Stimulated activated effector memory CD8-positive, alpha-beta T cell treated with anti-CD3 and anti-CD28 coated beads, Interleukin-12 subunit alpha, Interleukin-12 subunit beta, amount 100 ng/mL, for 72 hours (primary cell): ENCODE measurements at places on chromosomes 3 and 15.

DNA sequence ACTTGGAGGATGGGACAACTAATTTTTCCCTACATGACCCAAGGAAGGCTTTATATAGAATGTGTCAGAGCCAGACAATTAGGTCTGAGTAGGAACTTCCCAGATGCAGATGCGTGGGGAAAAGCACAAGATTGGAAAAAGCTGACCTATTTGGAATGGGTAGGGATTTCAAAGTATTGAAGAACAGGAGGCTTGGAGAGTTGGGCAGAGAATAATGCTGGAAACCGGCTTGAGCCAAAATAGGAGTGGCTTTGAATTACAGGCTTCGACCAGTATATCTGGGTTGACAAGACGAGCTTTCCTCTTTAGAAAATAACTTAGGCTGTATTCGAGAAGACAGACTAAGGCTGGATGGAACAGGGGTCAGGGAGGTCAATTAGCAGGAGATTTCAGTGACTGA is 181.1 kb downstream of the GBE1 start:
- no peak for DNase-seq

DNA sequence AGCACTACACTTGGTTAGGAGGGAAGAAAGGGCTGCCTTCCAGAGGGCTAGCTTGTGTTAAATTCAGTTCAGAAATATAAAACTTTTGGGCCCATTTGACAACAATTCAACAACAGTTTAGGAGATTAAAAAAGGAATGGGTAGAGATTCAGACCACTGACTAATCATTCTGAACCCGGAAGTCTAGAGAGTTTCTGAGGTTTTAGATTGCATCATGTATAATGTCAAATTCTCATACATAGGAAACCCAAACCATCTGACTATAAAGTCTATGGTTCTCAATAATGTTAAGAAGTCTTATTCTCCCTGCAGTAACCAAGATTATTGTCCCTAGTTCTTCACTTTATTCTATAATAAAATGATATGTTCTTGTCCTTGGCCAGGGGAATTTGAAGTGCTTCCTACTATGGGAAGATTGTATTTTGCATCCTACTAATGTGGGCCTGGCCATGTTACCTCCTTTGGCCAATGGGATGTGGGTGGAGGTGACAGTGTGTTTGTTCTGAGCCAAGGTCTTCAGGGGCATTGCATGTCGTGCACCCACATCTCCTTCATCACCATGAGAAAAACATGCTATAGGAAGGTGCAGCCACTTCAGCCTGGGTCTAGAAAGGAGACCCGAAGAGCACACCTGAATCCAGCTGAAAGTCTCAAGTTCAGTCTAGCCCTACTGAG is 66.4 kb upstream of the CCNL1 start:
- no peak for DNase-seq

DNA sequence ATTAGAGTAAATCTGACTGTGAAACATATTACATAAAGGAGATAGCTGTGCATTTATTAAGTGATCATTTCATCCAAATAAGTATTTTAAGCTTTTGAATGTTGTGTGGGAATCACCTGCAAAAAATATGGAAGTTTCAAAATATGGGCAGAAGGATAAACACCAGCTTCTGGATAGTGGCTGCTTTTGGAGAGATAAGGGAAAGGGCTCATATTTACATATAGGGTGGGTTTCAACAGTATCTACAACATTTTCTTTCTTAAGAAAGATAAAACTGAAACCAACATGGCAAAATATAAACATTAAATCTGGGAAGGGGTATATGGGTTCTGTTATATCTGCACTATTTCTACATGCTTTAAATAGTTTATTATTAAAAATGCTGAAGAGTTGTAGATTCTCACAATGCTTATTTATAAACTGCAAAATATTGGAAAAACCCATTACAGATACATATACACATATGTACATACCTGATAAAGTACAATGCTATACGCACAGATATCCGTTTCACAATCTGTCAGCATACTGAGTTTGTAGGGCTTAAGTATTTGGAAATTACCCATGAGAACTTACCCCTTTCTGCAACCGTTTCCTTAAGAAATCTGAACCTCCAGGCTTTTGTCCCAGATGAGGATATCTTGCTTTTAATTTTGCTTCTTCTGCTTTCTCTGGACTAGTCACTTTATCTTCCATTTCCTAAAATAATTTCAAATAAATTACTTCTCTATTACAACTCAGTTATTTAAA is 12.1 kb downstream of the ARPP19 start:
- no peak for DNase-seq

- no peak for DNase-seq
Observed at GRCh38 chr3:14801668-14802380, 16.9 kb upstream of the FGD5 start.

GRCh38 chr3:56118968-56119367 is 349.3 kb downstream of the ERC2 start:
- DNase-seq = no peak

- DNase-seq = no peak
Observed at GRCh38 chr3:147618691-147619090, 209.5 kb downstream of the ZIC1 start.

GRCh38 chr3:66854601-66855151 is 143.4 kb upstream of the KBTBD8 start:
- no peak for DNase-seq

- no peak for DNase-seq
Observed at GRCh38 chr3:14836049-14836468, 17.3 kb downstream of the FGD5 start.

DNA sequence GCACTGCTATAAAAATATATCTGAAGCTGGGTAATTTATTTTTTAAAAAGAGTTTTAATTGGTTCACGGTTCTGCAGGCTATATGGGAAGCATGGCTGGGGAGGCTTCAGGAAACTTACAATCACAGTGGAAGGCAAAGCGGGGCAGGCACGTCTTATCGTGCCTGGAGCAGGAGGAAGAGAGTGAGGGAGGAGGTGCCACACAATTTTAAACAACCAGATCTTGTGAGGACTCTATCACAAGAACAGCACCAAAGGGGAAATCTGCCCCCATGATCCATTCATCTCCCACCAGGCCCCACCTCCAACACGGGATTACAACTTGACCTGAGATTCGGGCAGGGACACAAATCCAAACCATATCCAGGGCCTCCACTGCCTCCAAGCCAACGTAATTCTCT is 75.0 kb downstream of the MCF2L2 start:
- no peak for DNase-seq

DNA sequence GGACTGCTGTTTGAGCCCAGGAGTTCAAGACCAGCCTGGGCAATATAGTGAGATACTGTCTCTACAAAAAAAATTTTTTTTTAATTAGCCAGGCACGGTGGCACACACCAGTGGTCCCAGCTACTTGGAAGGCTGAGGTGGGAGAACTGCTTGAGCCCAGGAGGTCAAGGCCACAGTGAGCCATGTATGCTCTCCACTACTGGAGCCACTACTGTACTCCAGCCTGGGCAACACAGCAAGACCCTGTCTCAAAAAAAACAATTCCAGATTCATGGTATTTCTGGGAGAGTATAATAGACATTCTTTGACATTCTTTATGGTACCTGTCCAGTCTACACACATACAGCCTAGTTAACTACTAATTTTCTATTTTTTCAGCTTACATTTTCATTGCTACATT is 70.1 kb downstream of the GSK3B start:
- DNase-seq = no peak

- no peak for DNase-seq
Observed at GRCh38 chr3:29887451-29887850, 606.6 kb downstream of the RBMS3 start.

DNA sequence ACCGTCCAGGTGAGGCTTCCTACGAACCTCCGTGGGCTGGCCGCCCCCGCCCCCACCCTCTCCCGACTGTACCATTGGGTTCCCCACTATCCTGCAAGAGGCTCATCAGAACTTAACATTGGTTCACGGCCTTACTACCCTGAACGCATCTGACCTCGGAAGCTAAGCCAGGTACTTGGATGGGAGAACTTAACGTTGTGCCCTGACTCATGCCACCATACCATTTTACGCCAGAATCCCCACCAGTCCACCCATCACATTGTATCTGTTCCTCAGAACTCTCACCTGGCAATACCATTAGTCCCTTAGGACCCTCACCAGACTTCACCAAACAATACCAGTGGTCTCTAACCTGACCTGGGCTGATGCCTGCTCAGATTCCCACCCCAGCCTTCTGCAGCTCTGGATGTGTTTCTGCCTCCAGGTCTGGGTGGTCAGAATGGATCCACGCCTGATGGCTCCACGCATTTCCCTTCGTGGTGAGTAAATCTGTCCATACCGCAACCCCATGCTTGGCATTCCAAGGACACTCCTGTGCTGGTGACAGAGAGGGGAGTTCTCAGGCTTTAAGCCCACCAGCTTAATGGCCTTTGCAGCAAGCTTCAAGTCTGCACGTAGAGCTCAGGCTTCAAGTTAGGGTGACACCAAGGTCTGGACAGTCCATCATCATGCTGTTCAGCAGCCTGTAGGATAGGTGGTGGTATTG is 562 bp downstream of the TCTA start:
- DNase-seq = no peak

GRCh38 chr3:171249245-171249644 is 211.0 kb downstream of the TNIK start:
- DNase-seq = no peak

GRCh38 chr3:150098621-150099020 is 127.9 kb upstream of the PFN2 start:
- DNase-seq = no peak

- DNase-seq = no peak
Observed at GRCh38 chr15:91974321-91974720, 120.8 kb downstream of the SLCO3A1 start.

GRCh38 chr3:158272081-158272480 is 162.2 kb downstream of the RSRC1 start:
- no peak for DNase-seq

DNA sequence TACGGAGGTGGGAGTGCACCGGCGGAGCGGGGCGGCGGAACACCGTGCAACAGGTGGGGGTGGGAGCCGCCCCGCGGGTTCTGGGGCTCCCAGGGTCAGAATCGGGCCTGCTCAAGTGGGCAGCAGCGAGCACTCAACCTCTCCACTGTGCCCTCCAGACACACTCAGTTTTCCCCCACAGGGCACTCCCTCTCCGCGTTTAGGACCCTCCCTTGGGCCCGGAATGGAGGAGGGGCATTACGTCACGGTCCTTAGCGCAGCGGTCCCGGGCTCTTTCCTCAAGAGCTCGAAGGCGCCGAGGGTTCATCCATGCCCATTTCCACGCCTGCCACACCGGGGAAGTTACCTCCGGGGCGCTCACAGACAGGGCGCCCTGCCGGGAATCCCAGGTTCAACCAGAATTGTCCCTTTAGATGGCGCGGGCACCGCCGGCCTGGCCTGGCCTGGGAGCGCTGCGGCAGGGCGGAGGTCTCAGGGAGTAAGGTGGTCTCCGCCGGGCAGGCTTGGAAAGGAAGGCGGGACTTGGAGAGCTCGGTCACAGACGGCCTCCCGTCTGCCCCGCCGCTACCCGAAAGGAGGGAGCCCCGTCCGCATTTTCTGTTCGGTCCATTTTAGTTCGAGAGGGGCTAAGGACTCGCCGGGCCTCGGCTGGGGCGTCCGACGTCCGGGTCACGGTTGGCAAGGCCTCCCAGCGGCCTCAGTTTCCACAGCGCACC is 5.1 kb downstream of the RNU6-1 start:
- peak; percentile 57 for DNase-seq

DNA sequence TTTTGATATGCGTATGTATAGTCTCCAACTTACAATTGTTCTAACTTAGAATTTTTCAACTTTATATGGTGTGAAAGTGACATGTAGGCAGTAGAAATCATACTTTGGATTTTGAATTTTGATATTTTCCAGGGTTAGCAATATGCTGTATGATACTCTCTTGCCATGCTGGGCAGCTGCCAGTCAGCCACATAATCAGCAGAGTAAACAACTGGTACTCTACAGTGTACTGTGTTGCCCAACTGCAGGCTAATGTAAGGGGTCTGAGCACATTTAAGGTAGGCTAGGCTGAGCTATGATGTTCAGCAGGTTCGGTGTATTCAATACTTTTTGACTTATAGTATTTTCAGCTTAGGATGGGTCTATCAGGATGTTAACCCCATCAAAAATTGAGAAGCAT is 52.0 kb upstream of the RYK start:
- no peak for DNase-seq

- no peak for DNase-seq
Observed at GRCh38 chr3:135041601-135042000, 246.5 kb downstream of the EPHB1 start.

GRCh38 chr15:82890995-82891390 is 61.5 kb downstream of the HOMER2 start:
- no peak for DNase-seq
